HT1080 (cell line): ENCODE measurements at places on chromosomes 4 and X. TPM values are rescaled to one million over a fixed set of nuclear protein-coding genes. Genes with fewer than 3 reads are reported as not detected.

PAGE2 gene
- total RNA-seq = not detected in 2 replicates

MMRN1 gene
- total RNA-seq = not detected in 2 replicates

NDST4 gene
- total RNA-seq = not detected in 2 replicates

CHRDL1 gene
- 3.9 and 4.1 TPM in 2 replicates for total RNA-seq
